Endodermal cell (in vitro differentiated cells): ENCODE measurements at places on chromosomes 12 and 14.
A peak's percentile ranks its signal among the peaks of the same experiment; 100 is the strongest.

- peak; percentile 83 for DNase-seq
Measured at GRCh38 chr12:124605150-124605882, 37.9 kb upstream of the NCOR2 start.

DNA sequence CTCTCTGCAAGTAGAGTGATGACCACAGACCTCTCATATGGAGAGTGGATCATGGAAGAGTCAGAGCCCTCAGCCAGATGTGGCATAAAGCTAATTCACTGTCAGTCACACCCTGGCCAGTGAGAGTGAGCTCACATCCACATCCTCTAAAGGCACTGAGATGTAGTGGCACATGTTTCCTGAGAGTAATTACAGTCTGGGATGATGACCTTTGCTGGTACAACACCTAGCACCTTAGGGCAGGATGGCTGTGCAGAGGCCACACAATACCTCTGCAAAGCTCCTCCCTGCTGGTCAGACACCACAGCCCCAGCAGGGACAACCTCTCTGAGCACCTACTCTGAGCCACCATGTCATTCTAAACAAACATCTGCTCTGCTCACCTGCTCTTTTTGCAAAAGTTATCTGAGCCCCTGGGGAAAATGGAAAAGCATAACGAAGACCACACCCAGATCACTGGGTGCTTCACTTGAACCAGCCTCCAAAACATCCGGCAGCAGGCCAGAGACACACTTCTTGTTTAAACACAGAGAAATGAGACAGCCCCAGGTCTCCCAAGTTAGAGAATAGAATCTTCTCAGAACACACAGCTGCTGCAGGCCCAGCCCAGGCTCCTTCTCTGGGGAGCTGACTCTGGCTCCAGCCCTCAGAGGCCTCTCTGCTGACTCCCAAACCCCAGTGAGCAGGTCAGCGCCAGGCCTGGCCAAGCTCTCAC, 30.3 kb downstream of the PITPNM2 start:
- peak; percentile 46 for DNase-seq

GRCh38 chr12:6337958-6338433, 3.9 kb downstream of the TNFRSF1A start:
- peak; percentile 77 for DNase-seq

GRCh38 chr14:80427101-80427500, 215.8 kb upstream of the DIO2 start:
- no peak for DNase-seq

GRCh38 chr14:57981817-57982560, 116.1 kb upstream of the SLC35F4 start:
- DNase-seq, result no peak

DNA sequence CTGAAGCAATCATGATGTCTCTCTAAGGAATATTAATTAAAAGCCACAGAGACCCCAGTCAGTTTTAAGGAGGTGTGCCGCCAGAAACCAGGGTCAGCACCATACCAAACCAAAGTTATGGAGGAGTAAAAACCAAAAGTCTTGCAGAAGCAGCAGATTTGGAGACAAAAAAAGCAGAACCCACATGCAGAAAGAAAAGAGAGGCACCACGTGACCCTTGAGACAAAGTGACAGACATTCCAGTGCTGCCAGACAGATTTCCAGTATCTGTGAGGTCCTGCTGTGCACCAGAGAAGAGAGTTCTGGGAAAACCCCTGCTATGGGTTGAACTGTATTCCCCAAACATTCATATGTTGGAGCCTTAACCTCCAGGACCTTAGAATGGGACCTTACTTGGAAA, 59.7 kb downstream of the CAPZA3 start:
- no peak for DNase-seq

- peak; percentile 52 for DNase-seq
Measured at GRCh38 chr14:59330455-59330854, 134.7 kb downstream of the GPR135 start.

DNA sequence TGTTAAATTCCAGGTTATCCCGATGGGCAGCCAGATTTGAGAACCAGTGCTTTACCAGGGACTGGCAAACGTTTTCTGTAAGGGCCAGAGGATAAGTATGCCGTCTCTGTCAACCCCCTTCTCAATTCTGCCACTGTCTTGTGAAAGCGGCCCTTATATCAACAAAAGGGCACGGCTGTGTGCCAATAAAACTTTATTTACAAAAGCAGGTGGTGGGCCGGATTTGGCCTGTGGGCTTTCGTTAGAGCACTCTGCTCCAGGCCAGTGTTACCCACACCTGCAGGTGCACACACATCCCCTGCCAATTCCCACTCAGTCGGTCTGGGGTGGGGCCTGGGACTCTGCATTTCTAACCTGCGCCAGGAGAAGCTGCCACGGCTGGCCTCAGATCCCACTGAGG, 111.2 kb downstream of the RFLNA start:
- DNase-seq, result no peak

DNA sequence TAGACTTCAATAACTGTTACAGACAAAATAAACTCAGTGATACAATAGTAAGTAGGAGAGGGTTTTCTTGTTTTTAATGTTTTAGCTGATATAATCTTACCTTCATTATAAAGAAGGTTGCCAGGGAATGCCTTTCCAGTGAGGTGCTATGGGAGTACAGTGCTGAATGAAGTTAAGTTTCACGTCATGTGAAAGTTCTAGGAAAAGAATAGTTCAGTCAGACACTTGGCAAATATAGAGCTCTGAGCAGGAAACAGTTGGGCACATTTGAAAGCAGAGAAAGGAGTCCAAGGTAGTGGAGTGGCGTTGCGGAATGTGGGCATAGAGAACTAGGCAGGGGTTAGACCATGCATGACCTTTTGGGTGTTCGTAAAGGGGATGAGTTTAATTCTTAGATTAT, 88.6 kb upstream of the DCN start:
- no peak for DNase-seq

- DNase-seq, result no peak
Measured at GRCh38 chr14:30838351-30838750, 36.0 kb upstream of the COCH start.

GRCh38 chr12:48862760-48863159, 2.9 kb downstream of the RND1 start:
- DNase-seq, result no peak

GRCh38 chr14:74491956-74492775, 939 bp downstream of the NPC2 start:
- DNase-seq, result peak; percentile 68

GRCh38 chr14:91373591-91374254, 43.9 kb downstream of the CCDC88C start:
- DNase-seq, result no peak

- no peak for DNase-seq
Measured at GRCh38 chr12:95999484-95999883, 3.3 kb upstream of the HAL start.

GRCh38 chr14:94423453-94424056, 29.0 kb downstream of the SERPINA11 start:
- DNase-seq, result peak; percentile 95

DNA sequence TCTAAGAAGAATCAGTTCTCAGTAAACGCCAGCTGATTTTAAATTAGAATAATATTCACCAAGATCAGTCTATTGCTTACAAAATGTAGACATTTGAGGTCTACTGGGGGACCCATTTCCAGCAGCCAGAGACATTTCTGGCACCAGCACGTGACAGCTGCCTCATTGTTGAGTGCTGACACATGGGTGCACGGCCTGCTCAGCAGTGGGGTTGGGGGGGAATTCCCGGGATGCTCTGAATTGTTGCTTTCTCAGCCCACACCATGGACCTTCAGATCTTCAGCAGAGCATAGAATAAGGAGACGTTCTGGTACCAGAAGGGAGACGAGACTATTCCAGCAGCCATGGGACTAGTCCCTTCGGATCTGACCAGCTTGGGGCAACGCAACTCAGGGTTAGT, 18.3 kb downstream of the PLEKHG7 start:
- no peak for DNase-seq

DNA sequence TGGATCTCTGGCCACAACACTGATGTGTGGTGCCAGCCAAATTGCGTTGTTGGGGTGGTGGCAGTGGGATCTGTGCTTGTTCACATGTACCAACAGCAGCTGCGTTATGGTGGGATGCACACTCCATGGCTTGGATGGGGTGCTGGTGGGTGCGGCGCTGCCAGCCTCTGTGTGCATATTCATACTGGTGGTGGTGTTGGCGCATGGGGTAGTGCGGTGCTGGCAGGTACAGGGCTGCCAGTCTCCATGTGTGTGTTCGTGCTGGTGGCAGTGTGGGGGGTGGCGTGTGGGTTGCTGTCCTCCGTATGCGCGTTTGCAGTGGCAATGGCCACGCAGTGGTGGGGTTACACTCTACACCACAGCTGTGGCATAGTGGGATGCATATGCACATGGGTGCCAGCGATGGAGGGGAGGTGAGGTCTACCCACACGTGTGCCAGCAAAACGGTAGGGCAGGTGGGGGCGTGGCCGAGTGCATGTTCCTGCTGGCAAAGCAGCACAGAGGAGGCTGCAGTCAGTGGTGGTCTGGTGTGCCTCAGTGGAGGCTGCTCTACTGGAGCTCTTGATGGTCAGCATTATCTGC, 26.5 kb downstream of the RAD51B start:
- no peak for DNase-seq

GRCh38 chr12:28172434-28173030, 17.7 kb upstream of the CCDC91 start:
- peak; percentile 63 for DNase-seq

DNA sequence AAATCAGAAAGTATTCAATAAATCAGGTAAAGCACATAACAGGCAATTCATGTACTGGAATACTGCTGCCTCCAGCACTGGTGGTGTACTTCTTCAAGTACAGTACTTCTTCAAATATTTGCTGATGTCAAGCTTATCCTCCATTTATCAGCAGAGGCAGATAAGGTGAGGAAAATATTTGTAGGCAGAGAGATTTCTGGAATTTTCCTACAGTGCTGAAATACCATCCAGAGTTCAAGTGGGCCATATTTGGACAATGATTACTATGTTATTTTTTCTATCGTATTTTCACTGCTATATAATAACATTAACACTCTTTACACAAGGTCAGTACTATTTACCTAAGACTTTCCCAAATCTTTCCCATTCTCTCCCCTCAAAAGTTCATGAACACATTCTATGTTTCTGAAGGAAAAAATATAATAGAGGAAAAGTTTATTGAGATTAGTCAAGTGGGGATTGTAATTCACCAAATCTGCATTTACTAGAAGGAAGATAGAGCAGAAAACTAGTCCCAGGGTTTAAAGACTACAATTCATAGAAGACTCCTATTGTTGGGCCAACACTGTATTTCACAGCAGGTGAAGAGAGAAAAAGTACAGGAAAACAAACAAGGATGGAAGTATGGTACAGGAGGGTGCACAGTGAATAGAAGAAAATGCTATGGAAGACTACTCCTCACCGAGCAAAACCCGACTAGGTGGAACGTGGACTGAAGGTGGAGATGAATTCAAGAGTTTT, 141.1 kb downstream of the PAWR start:
- no peak for DNase-seq

- no peak for DNase-seq
Measured at GRCh38 chr12:117085318-117085947, 13.8 kb downstream of the TESC start.

GRCh38 chr12:55058082-55058481, 38.3 kb downstream of the NEUROD4 start:
- no peak for DNase-seq

GRCh38 chr12:84508851-84509260, 403.7 kb downstream of the SLC6A15 start:
- DNase-seq, result no peak

DNA sequence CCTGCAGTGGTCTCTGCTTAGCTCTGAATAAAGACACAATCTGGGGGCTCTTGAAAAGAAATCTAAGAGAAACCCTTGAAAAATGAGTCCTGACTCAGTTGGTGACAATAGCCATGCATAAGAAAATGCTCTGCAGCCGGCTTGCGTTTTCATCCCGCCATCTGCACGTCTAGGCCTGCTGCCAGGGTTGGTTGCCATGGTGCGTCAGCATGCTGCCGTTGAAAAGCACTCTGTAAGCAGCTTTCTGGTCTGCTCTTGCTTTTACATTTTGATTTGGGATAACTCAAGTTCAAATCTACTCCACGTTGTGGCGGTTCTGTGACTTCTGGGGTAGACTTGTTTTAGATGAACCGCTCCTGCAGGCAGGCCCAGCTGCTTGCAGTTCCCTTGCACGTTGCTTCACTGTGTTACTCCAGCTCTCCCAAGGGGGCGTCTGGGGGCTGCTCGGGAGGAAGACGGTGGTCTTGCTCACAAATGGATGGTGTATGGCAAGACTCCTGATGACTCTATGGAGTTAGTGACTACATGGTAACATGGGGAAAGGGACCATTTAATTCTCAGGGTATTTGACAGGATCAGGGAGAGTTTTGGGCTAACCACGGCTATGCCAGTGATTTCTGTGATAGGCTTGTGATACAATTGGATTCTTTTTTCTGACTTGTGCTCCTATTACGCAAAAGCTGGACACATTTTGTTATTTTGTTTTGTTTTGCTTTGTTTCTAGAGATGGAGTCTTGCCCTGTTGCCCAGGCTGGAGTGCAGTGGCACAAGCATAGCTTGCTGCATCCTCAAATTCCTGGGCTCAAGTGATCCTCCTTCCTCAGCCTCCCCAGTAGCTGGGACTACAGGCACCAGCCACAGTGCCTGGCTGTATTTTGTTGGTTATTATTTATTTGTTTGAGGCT, 15.8 kb downstream of the WNT5B start:
- DNase-seq, result no peak

DNA sequence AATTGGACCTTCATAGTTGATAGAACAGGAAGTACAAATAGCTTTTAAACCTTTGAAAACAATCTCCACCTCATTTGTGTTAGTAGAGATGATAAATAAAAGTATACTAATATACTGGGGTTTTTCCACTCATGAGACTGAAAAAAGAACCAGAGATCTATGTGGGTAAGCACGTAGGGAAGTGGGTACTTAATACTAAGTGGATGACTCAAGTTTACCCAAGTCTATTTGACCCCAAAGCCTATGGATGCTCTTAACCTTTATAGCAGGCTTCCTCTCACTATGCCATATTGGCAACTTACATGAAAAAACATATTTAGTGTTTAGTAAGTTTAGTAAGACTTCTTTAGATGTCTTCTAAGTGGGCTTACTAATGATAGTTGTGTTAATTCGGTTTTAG, 49.2 kb upstream of the CHPT1 start:
- no peak for DNase-seq

GRCh38 chr12:1126091-1126490, 135.1 kb downstream of the ERC1 start:
- no peak for DNase-seq

- no peak for DNase-seq
Measured at GRCh38 chr12:132322206-132323132, 6.9 kb downstream of the GALNT9 start.
